ENCODE measurements at places on chromosomes 16 and 17.

DNA sequence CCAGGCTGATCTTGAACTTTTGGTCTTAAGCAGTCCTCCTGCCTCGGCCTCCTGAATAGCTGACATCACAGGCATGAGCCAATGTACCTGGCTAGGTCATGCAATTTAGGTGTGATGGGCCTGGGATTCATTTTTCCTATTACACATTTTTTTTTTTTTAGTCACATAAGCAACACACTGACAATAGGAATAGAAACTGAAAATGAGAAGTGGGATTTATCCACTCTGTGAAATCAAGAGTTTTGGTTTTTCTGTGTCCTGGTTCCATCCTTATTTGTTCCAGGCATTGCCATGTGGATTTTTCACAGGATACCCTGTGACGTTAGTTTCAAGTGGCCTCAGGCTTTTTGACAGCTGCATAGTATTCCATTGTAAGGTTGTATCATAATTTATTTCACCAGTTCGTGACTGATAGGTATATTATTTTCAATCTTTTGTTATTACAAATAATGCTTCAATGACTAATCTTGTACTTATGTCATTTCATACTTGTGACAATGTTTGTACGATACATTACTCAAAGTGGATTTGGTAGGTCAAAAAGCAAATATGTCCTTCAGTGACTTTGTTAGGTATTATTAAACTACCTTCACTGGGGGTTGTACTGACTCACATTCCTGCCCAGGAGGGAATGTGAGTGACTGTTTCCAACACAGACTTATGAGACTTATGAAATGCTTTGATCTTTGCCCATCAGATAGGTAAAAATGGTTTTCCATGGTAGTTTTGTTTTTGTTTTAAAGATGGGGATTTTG lies 10.6 kb downstream of the ADCY7 start:
- no peak for DNase-seq

GRCh38 chr16:10876315-10876714 lies 687 bp upstream of the CIITA start:
- DNase-seq, result no peak

DNA sequence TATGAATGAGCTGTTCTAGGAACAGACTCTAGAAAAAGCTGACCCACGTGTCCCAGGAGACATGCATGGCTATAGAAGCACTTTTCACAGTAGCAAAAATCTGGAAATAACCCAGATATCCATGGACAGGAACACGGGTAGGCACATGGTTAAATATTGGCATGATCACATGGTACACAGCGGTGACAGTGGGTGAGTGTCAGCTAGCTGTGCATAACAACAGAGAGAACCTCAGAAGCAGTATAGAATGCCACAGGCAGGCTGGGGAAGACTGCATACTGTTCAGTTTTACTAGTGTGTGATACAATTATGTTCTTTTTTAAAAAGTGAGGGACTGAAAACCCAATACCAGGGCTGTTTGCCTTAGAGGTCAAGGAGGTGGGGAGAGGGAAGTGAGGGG lies 31.4 kb downstream of the EPN2 start:
- no peak for DNase-seq

- DNase-seq, result no peak
Observed at GRCh38 chr17:10195090-10195805, 3.2 kb downstream of the GAS7 start.

- DNase-seq, result no peak
Observed at GRCh38 chr16:15434079-15434424, 336 bp upstream of the BMERB1 start.

GRCh38 chr17:35052241-35052610 lies 11.3 kb downstream of the RFFL start:
- DNase-seq, result no peak
